Activated naive CD8-positive, alpha-beta T cell treated with anti-CD3 and anti-CD28 coated beads, Interleukin-2, amount 50 U/mL, for 24 hours (primary cell): ENCODE measurements at places on chromosomes 5 and 9.

DNA sequence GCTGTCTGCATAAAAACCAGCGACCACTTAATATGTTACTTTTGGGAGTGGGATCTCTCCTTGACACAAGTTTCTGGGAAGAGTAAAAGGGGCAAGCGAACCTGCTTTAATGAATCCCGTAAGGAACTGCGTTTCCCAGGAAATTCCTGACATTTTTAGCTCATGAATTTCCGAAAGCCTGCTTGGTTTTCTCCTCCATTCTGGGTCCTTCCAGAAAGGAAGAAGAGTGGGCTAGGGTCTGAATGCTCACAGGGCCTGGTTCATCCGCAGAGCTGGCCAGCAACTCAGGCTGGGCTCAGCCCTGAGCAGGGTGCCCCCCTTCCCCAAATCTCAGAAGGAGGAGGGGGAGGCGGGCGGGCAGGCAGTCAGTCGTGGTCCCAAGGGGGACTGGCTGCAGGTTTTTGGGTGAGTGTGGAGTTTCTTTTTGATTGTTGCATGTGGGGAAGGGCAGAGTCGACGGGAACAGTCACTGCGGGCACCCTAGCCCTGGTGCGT lies 1.2 kb upstream of the PURA start:
- no peak for DNase-seq

DNA sequence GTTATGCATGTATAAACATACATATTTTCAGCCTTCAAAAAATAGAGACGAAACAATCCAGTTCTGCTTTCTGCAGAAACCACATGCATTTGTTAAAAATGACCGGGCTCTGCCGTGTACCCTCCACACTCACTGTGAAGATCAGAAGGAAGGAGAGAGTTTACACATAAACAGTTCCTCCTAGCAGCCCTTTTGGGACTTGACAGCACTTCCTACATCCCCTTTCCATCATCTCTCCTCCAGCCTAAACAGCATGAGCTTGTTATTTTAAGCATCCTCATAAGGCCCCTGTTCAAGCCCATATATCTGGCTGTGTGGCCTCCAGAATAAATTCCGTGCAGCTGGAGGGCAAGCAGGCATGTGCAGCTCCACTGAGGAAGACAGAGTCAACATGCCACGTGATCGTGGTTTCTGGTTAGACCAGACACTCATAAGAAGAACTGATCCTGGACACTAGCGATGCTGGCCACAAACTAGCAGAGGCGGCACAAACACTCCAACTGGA lies 42.2 kb downstream of the NIPAL4 start:
- no peak for DNase-seq

- DNase-seq, result no peak
Observed at GRCh38 chr9:3549225-3549624, 23.4 kb upstream of the RFX3 start.

GRCh38 chr5:35248843-35249780 lies 18.8 kb upstream of the PRLR start:
- DNase-seq, result no peak

DNA sequence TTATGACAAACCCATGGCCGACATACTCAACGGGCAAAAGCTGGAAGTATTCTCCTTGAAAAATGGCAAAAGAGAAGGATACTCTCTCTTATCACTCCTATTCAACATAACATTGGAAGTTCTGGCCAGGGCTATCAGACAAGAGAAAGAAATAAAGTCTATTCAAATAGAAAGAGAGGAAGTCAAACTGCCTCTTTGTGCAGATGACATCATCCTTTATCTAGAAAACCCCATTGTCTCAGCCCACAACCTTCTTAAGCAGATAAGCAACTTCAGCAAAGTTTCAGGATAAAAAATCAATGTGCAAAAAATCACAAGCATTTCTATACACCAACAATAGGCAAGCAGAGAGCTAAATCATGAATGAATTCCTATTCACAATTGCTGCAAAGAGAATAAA lies 1799.9 kb upstream of the ACO1 start:
- DNase-seq, result no peak

GRCh38 chr9:96129747-96130146 lies 172.2 kb downstream of the HSD17B3 start:
- no peak for DNase-seq
